HCT116 (cell line): ENCODE measurements at places on chromosomes 12 and 14. TPM values are rescaled to one million over a fixed set of nuclear protein-coding genes. Genes with fewer than 3 reads are reported as not detected.

Gene AMN
- 5.7 TPM for total RNA-seq

Gene CLEC9A
- total RNA-seq: not detected

Gene FAM222A
- 3.7 TPM for total RNA-seq

- no peaks in the 10 kb centered on the region for H3K27me3 ChIP-seq
- DNase-seq: no peak
- peaks cover 13% of the 10 kb centered on the region for H3K4me1 ChIP-seq
- no peak overlapping the region for H3K27ac ChIP-seq
- peaks cover 2% of the 10 kb centered on the region for H3K36me3 ChIP-seq
Measured at GRCh38 chr12:109972821-109973220, 23.3 kb downstream of the GIT2 start.

DNA sequence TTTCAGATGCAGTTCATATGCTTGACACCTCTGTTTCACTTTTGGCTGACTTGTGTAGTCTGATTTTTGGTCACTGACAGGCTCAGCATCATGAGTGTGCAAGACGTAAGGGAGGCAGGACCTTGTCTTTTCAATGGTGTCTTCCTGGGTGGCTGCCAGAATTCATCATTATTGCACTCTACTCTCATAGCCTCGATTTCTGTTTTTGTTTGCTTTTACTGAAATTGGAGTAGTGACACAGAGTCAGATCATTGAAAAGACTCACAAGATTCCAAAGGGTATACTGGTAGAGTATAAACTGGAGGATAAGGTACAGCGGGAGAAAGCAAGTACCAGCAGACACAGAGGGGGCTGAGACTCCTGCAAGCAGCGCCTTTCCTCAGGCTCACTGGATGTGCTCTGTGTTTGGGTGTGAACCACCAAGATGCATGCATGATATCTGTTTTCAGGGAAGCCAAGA lies 126.3 kb upstream of the FGD4 start:
- H3K4me1 ChIP-seq: peaks cover 10% of the 10 kb centered on the region; the same call in 1 of the 2 replicates
- no peak for DNase-seq
- no peak overlapping the region for H3K27ac ChIP-seq
- no peaks in the 10 kb centered on the region for H3K36me3 ChIP-seq
- no peaks in the 10 kb centered on the region for H3K27me3 ChIP-seq
- no peak overlapping the region for H3K4me3 ChIP-seq

DNA sequence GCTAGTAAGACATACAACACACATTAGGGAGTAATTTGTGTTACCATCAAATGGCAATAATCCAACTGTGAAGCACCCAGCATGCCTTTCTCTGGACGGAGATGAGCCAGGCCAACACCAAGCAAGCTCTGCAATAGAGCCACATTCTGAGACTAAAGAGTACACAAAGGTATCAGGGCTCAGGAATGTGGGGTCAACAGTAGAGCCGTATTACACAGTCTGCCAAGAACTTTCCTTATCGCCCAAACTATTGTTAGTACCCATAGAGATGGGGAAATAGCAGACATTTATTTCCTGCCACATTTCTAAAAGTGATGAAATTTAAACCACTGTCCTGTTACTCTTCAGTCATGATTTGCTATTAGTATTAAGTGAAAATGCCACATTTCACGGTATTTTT lies 113.7 kb downstream of the BMP4 start:
- peaks cover 77% of the 10 kb centered on the region for H3K4me1 ChIP-seq
- DNase-seq: no peak
- no peak overlapping the region for H3K4me3 ChIP-seq
- peak overlapping the region; percentile 71 for H3K27ac ChIP-seq

DNA sequence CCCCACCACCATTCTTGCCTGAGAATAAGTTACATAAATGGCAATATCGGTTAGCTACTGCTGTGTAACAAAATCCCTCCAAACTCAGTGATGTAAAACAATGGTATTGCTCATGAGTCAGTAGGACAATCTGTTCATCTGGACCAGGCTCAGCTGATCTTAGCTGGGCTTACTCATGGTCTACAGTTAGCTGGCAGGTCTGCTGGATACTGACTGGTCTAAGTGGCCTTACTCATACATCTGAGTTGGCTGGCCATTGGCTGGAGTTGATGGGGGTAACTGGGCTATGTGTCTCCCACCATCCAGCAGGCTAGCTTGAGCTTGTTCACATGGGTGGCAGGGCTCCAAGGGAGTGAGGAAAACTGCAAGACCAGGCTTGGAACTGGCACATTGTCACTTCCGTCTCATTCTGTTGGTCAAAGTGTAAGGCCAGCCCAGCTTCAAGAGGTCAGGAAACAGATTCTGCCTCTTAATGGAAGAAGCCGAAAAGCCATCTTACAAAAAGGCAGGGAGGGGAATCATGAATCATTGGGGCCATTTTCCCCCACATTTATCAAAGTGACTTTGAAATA lies 56.7 kb upstream of the CHGA start:
- H3K4me1 ChIP-seq: no peaks in the 10 kb centered on the region
- no peak overlapping the region for H3K4me3 ChIP-seq
- H3K27me3 ChIP-seq: no peaks in the 10 kb centered on the region

DNA sequence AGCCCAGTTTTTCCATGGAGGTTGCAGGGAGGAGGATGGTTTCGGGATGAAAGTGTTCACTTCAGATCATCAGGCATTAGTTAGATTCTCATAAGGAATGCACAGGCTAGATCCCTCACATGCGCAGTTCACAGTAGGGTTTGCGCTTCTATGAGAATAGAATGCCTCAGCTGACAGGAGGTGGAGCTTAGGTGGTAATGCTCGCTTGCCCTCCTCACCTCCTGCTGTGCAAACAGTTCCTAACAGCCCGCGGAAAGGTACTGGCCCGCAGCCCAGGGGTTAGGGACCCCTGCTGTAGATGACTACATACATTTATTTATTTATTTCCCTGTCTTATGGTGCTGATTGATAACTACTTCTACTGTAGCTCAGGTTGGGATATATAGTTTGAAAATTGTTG lies 93.2 kb downstream of the FBXO33 start:
- no peaks in the 10 kb centered on the region for H3K4me1 ChIP-seq
- H3K27me3 ChIP-seq: no peaks in the 10 kb centered on the region
- no peaks in the 10 kb centered on the region for H3K36me3 ChIP-seq
- H3K27ac ChIP-seq: no peak overlapping the region
- DNase-seq: no peak

- no peaks in the 10 kb centered on the region for H3K27me3 ChIP-seq
- DNase-seq: no peak
- peak overlapping the region; percentile 75 for H3K4me3 ChIP-seq
- peaks cover 15% of the 10 kb centered on the region; the same call in 1 of the 2 replicates for H3K4me1 ChIP-seq
- H3K27ac ChIP-seq: peak overlapping the region; percentile 75
Measured at GRCh38 chr12:752695-753610, 574 bp downstream of the WNK1 start.
